Diencephalon (tissue), 1 donor: ENCODE measurements at places on chromosomes 6 and 20. TPM values are rescaled to one million over a fixed set of nuclear protein-coding genes. Genes with fewer than 3 reads are reported as not detected.

Gene DLK2
- 8.3 TPM for total RNA-seq

Gene VSX1
- total RNA-seq, result 0.46 TPM

Gene HCRTR2
- total RNA-seq, result 30.0 TPM

Gene KIF13A
- total RNA-seq, result 35.5 TPM

Gene LY6G5B
- 3.7 TPM for total RNA-seq

Gene SGK2
- total RNA-seq, result 0.46 TPM

Gene CCN2
- 5.5 TPM for total RNA-seq

Gene HLA-G
- total RNA-seq, result not detected

Gene FIG4
- total RNA-seq, result 76.4 TPM

Gene MUC21
- not detected for total RNA-seq

Gene IL20RA
- 1.4 TPM for total RNA-seq

Gene BPIFA1
- not detected for total RNA-seq

Gene MAPK13
- 3.9 TPM for total RNA-seq

Gene SPAG4
- total RNA-seq, result 1.6 TPM
